AG08396 (cell line): ENCODE measurements at places on chromosomes 11 and 22.

DNA sequence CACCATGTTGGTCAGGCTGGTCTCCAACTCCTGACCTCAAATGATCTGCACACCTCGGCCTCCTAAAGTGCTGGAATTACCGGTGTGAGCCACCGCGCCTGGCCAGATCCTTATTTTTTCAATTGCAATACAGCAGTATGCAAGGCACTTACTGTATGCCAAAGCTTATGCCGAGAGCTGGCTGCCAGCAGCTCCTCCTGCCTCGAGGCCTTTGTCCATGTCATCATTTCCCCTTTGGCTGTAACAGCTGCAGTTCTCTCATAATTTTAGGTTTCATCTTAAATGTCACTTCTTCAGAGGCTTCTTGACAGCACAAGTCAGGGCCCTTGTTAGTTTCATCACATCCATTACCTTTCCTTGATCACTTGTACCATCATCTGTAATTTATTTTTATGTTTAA is 1.5 kb upstream of the SREBF2 start:
- DNase-seq = no peak

- DNase-seq = no peak
Measured at GRCh38 chr11:24471084-24471483, 25.8 kb upstream of the LUZP2 start.

GRCh38 chr11:82811369-82811768 is 77.7 kb upstream of the FAM181B start:
- no peak for DNase-seq

DNA sequence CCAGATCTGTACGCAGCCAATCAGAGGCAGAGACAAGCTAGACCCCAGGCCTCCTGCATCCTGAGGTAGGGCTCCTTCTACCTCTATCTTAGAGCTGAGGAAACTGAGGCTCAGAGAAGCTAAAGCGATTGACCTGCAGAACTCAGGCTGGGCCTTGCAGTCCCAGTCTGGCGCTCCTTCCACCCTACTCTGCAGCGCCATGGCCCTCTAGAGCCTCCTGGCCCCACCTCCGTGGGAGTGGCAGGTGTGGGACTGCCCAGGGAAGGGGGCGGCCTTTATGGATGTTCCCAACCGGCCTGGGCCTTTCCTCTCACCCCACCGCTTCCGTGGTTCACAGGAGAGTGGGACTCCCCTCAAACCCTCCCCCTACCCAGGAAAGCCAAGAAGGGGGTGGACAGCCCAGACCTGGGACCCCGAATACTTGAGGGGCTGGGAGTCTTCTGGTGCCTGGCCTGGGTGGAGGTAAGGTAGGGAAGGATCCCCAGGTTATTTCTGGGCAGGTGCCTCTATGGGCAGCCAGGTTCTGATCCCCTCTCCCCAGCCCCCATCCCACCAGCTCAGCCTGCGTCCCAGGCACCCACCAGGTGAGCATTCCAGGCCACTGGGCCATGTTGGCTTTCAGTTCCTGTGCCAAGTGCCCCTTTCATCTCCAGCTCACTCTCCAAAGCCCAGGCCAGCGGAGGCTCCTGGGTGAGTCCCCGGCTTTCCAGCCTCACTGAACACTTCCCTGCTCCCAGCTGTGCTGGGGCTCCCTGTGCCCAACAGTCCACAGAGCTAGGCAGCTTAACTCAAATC is 3.0 kb downstream of the WNT11 start:
- no peak for DNase-seq

DNA sequence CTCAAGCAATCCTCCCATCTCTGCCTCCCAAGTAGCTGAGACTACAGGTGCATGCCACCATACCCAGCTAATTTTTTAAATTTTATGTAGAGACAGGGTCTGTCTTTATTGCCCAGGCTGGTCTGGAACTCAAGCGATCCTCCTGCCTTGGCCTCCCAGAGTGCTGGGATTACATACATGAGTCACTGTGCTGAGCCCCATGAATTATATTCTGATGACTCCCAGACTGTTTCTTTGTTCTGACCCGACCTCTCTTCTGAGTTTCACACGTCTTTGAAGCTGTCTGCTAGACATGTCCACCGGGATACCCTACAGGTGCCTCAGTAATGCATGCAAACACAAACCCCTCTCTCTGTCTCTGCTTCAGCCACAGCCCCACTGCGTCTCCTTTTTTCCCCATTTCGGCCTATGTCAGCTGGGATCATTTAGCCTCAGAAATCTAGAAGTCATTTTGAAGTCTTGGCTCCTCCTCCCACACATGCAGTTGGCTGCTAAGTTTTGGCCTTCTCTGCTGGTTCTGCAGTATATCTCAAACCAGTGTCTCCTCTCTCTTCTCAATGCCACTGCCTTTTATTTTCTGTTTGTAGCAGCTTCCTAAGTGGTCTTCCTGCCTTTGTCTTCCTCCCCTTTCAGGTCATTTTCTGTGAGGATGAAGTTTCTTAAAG is 4.8 kb downstream of the VPS26B start:
- DNase-seq = no peak

DNA sequence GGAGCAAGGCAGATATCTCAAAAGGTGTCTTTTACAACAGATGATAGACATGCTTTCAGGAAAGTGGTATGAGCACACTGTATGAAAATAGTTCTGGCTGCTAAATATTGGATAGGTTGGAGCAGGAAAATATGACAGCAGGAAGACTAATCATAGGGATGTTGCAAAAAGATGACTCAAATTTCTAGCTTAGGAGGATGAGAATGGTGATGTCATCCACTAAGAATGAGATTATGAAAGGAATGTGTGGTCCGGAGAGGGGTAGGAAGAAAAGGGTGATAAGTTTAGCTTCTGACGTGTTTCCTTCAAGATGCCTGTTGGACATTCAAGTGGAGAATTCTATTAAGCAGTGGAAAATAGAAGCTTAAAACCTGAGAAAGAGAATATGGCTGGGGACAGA is 46.4 kb downstream of the RCN1 start:
- DNase-seq = peak; percentile 78

GRCh38 chr11:73949246-73949645 is 1.6 kb upstream of the DNAJB13 start:
- no peak for DNase-seq

DNA sequence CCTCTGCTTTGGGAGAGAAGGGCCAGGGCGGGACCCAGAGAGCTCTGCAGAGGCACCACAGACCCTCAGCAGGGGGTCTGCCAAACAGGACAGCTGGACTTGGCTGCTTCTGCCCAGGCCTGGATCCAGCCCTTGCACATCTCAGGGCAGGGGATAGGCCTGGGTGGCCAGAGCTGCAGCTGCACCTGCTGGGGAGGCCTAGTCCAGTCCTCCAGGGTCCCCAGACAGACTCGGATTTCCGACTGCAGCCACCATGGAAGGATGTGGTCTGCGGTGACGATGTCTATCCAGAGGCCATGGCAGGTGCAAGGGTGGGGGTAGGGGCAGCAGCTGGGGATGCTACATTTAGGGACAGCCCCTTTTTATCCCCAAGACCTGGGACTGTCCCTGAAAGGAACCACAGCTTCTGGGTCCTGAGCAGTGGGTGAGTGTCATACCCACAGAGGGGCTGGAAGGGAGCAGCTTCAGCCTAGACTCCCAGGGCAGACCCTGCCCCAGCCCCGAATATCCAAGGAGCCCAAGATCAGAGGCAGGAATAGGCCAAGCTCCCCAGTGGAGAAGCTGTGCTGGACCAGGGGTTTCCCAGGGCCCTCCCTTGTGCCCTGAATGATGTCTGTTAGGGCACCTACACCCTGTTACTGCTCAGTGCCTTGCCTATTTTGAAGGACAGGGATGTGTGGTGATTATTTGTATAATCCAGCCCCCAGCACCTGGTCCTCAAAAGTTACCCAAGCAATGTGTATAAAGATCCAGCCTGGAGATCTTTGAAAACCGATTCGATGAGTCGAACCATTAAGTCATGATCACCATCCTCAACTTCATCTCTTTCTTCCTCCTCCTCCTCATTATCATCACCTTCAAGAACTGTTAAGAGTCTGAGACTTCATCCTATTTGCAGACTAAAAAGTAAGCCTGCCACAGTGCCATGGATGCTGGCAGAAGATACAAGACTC is 2.5 kb upstream of the IGLL5 start:
- DNase-seq = no peak

DNA sequence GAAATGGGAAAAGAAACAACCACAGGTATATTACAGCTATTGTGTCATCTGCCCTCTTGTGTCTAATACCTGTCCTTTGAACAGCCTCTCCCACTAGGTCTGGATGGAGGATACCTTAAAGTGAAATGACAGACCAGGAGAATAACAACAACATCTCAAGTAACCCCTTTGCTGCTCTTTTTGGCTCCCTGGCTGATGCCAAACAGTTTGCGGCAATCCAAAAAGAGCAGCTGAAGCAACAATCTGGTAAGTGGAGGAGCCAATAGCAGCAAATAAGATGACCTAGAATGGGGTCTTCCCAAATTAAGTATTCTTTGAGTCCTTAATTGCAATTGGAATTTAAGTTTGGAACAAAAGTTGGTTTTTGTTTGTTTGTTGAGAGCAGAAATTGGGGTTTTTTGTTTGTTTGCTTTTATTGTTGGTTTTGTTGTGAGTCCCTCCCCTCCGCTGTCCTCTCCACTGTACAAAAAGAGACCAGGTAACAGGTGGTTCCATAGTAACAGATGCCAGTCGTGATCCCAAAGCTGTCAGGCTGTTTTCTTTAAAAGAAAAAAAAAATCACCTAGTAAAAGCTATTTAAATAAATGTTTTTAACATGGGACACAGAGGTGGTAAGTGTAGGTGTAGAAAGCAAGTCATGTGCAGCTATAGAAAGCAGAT is 5.7 kb downstream of the UBE4A start:
- no peak for DNase-seq

- DNase-seq = no peak
Measured at GRCh38 chr11:111303461-111303860, 5.1 kb downstream of the POU2AF3 start.

- no peak for DNase-seq
Measured at GRCh38 chr11:1573077-1573902, 1.2 kb upstream of the DUSP8 start.

DNA sequence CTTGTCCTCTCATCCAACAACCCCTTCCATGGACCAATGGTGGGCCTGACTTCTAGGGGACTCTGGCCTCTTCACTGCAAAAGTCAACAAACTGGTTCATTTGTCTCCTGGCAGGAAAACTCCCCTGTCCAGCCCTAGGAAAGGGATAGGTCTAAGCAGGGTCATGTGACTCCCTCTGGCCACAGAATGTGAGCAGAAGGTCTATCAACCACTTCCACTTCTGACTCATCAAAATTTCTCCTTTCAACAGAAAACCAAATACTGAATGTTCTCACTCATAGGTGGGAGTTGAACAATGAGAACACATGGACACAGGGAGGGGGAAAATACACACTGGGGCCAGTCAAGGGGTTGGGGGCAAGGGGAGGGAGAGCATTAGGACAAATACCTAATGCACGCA is 1.3 kb upstream of the ISX start:
- DNase-seq = no peak

GRCh38 chr11:126431401-126432064 is 76.0 kb downstream of the ST3GAL4 start:
- DNase-seq = peak; percentile 93
